ENCODE measurements at places on chromosomes 1 and 21.

DNA sequence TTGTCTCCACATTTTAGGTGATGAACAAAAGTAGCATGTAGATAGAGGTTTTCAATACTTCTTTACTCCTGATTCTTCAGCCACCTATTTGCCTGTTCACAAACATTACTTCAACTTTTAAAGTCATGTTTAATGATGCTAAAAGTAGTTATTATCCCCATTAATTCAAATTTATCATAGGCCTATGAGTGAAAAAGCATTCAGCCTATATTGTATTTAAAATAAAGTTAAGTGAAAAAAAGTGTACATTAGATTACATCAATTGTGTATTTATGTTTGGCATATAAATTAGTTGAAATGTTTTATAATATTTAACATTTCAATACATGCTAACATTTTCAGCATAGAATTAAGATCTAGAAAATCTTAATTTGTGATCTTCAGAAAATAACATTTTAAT is 10.5 kb downstream of the CDKN2C start:
- no peak for DNase-seq

- no peak for DNase-seq
Measured at GRCh38 chr1:55926906-55927471, 652.4 kb downstream of the PLPP3 start.

DNA sequence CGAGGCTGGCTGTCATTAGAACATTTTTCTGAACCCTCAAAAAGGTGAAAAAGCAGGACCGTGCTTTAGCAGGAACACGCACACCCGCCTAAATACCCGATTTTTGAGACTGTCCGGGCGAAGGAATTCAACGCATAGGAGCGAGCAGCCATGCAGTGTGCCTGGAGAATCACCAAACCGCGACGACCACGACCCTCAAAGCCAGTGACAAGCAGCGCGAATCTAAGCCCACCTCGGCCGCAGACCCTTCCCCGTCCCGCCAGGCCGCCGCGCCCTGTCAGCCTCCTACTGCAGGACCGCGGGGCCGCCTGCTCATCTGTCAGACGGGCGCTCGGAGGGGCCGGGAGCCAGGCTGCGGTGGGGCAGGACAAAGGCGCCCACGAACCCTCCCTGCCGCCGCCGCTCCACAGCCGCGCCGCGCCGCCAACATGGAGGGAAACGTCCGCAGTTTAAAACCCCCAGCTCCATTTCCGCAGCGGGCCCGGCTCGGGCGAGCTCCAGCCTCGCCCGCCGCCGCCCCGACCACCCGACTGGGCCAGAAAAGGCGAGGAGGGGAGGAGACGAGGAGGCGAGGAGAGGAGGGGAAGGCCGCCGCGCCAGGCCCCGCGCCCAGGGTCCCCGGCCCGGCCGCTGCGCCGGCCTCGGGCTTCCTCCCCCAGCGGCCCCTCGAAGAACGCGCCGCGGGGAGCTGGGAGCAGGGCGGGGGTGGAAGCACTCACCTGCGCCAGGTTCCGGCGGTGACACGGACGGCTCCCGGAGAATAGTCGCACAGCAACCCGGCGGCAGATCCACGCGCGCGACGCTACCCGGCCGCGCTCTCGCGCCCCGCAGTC is at the start of gene LBR:
LBR (minus strand) TSS at position 804 of the 833 bp plus-strand sequence. CDS start 3,963 bp downstream, outside the sequence.
- no peak for DNase-seq

GRCh38 chr21:29053011-29053553 is 20.4 kb downstream of the CCT8 start:
- DNase-seq: no peak

GRCh38 chr1:6511561-6512244 is 20.2 kb upstream of the PLEKHG5 start:
- no peak for DNase-seq
